ENCODE measurements at places on chromosomes 7 and 10.

DNA sequence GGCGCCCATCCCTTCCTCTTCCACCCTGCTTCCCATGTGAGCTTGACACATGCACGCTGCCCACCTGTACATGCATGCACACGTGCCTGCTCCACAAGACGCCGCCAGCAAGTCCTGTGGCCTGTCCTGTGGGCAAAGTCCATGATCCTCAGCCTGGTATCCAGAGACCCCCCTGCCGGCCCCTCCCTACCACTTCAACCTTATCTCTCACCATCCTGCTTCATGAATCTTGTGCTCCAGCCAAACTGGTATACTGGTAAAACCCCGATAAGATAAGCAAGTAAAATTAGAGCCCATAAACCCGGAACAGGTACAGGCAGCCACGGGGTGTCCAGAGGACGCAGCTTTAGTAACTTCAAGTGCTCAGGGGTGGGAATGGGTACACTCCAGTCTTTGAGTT is 11.8 kb upstream of the TBXAS1 start:
- no peak for DNase-seq

DNA sequence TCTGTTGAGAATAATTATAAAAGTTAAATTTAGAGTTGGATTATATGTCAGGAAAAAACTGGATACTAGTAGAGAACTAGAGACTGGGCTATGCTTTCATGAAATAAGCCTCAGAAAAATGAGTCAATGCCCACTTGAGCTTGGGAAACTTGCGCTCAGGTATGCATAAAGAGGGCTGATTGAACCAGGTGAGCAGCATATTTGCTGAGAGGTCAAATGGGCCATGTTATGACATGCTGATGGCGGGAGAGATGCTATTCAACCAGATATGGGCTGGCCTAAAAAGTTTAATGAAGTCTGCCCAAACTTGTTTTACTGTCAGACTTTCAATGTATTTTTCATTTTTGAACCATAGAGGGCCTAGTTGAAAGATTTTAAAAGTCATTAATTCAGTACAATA is 837.6 kb upstream of the GHITM start:
- DNase-seq: no peak

DNA sequence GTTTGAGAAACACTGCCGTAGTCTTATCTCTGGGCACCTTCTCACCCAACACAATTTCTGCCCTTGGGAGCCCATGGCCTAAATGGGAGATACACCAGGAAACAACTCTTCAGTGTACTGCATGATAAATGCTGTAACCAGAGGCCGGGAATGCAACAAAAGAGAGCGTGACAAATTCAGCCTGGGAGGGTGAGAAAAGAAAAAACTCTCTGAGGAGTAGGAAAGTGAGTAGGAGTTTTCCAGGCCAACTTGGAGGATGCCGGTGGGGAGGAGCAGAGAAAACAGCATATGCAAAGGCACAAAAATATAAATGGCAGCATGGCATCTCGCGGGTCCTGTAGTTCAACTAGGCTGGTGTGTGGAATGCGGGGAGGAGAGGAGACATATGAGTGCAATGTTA is 624.5 kb downstream of the PARD3 start:
- no peak for DNase-seq

- DNase-seq: no peak
Observed at GRCh38 chr10:114408112-114408967, 4.0 kb upstream of the AFAP1L2 start.

- no peak for DNase-seq
Observed at GRCh38 chr7:98175260-98175940, 35.8 kb upstream of the BHLHA15 start.

- DNase-seq: no peak
Observed at GRCh38 chr7:122402235-122402634, 97.7 kb upstream of the FEZF1 start.

DNA sequence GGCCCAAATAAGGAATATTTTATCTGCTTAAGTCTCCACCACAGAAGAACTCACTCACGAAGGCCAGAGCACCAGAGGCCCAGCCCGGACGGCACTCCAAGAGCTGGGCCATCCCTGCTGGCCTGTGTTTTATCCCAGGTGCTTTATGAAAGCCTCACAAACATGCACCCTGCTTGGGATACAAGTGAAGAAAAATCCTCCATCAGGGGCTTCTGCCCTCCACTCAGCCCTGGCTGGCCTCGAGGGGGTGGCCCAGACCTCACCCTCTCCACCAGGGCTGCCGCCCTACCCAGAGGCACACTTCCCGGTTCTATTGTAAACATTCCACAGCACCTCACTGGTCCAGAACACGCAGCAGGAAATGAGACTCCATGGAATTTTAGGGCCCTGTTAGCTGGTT is 19.8 kb upstream of the DNAAF5 start:
- no peak for DNase-seq

- no peak for DNase-seq
Observed at GRCh38 chr7:139598642-139599041, 75.2 kb downstream of the CLEC2L start.

DNA sequence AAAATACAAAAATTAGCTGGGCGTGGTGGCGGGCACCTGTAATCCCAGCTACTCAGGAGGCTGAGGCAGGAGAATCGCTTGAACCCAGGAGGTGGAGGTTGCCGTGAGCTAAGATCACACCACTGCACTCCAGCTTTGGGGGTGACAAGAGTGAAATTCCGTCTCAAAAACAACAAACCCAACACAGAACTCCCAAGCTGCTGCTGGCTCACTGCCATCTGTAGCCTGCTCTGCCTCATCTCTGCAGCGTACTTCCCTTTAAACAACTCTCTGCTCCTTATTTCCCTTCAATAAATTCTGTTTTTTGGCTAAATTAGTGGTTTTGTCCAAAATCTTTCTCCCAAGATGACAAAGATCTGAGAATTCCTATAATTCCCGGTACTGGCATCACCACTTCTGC is 189.2 kb upstream of the GALNT17 start:
- no peak for DNase-seq

- no peak for DNase-seq
Observed at GRCh38 chr10:132392811-132393694, 3.9 kb upstream of the PWWP2B start.

DNA sequence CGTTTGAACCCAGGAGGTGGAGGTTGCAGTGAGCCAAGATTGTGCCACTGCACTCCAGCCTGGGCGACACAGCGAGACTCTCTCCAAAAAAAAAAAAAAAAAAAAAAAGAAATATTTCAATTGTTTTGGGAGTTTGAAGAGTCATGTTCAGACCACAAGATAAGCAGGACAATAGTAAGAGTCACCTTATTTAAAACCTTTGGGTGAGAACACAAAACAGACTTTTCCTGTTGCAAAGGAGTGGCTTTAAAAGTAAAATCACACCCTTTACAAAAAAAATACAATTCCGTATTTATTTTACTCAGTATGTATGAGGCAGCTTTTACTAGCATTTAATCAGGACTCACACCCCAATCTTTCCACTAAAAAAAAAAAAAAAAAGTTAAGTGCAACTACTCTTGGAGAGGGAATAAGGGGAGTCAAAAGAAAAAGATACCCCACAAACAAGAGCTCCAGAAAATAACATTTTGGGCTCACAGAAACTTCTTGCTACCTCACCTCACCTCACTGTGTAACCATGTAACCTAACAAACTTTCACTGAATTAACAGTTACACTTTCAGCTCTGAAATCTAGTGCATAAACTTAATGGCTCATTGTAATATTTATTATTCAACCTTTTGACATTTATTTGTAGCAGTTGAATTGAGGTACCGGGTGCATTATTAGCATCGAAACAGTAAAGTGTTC is 11.2 kb downstream of the SKIDA1 start:
- no peak for DNase-seq

GRCh38 chr7:19249281-19249680 is 104.1 kb upstream of the FERD3L start:
- no peak for DNase-seq

DNA sequence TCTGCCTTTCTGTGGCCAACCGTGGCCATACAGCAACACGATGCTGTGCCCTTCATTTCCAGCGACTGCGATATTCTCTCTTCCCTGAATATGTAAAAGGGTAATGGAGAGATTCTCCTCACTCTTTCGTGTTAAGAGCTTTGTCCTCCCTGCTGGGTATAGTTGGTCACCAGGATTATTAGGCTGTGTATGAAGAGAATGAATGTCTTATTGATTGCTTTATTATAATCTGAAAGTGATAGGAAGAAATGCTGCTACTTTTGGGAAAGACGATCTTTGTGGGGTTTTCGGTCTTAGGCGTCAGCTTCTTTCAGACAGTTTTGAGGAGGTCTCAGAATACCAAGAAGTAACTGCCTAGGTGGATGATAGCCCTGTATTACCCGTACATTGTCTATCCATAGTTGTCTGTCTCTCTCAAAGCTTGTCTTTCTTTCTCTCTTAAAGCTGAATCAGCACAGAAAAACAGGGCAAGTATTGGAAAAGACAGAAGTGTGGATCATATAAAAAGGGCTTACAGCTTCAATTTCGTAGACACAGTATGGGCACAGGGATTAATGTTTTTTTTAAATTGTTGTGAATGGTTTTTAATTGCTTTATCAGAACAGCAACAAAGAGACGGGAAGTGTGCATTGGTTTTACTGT is 1.2 kb downstream of the AHCYL2 start:
- DNase-seq: no peak

GRCh38 chr7:37552030-37552429 is 103.4 kb upstream of the ELMO1 start:
- no peak for DNase-seq

GRCh38 chr10:22737587-22737986 is 23.2 kb upstream of the PIP4K2A start:
- no peak for DNase-seq

- DNase-seq: no peak
Observed at GRCh38 chr10:44908066-44908749, 2.9 kb upstream of the TMEM72 start.

GRCh38 chr10:88408096-88408495 is 175.0 kb downstream of the RNLS start:
- no peak for DNase-seq

DNA sequence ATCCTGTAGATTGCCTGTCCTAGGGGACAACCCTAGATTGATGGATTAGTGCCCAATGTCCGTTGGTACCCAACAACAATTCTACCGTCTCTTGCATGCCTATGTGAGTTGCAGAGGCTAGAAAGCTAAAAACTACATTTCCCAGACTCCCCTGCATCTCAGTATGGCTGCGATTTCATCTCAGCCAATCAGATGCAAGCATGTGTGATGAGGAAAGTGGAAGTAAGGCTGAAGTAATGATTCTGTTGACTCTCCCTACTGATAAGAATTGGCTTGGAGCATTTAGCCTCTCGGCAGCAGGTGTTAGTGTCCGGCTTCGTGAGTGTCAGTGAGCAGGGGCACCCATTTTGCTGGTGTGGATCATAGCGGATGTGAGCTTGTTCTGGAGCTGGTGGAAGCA is 171.9 kb downstream of the FGFR2 start:
- no peak for DNase-seq

DNA sequence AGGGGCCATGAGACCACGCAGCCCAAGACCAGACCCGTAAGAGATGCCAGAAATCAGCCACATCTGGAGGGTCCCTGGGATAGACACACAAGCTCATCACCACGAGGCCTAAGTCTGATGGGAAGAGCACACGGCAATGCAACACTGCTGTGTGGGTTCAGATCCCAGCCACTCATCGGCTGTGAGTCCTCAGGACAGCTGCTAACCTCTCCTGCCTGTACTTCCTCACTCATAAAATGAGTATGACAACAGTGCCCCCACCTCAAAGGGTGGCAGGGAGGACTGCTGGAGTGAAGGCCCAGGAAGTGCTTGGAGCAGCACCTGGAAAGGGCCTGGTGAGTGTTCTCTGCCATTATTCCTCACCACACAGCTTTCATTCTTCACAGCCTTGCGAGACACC is 60.9 kb downstream of the MAD1L1 start:
- DNase-seq: no peak

- DNase-seq: no peak
Observed at GRCh38 chr10:74011770-74012169, 13.9 kb downstream of the VCL start.

- DNase-seq: no peak
Observed at GRCh38 chr7:29234438-29234837, 39.9 kb downstream of the CHN2 start.

DNA sequence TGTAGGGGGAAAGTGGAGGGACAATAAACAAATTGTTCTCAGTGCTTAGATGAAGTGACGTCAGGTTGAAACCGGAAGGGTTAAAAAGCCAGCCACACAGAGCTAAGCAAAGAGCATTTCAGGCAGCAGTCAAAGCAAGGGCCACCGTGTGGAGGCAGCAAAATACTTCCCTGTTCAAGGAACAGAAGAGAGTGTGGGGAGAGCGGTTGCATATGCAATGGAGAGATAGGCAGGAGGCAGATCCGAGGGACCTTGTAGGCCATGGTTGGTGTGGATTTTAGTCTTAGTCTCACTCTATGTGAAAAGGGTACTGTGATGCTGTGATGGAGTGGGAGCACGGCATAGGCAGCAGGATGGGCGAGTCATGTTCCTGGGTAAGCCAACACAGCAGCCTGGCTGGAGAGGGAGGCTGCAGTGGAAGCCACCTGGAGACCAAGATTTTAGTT is 3.8 kb upstream of the STN1 start:
- DNase-seq: no peak

DNA sequence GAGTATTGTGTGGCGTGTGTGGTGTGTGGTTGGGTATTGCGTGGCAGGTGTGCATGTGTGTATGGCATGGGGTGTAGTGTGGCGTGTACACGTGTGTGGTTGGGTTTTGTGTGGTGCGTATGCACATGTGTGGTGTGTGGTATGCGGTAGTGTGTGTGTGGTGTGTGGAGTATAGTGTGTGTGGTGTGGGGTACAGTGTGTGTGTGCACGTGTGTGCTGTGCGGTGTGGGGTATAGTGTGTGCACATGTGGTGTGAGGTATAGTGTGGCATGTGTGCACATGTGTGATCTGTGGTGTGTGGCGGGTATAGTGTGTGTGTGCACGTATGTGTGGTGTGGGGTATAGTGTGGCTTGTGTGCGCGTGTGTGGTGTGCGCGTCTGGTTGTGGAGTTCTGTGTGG is 20.9 kb upstream of the UTF1 start:
- no peak for DNase-seq

DNA sequence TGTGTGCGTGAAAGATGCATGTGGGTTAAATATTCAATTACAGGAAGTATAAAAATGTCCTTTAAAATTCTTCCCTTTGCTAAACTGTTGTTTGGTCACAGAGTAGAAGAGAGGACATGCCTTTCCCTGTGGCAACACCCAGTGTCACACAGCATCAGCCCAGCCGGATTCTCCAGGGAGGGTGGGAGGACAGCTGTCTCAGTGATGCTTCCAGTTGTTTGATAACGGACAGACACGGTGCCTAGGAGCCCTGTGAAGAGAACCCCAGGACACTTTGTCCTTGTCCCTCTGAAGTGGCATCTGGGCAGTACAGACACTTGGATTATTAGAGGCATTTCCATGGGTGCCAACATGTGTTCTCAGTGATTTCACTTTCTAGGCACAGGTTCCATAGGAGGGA is 306.6 kb upstream of the LRGUK start:
- no peak for DNase-seq

GRCh38 chr10:117936566-117936965 is 110.2 kb downstream of the RAB11FIP2 start:
- DNase-seq: no peak

GRCh38 chr7:75649462-75649861 is 89.3 kb downstream of the HIP1 start:
- no peak for DNase-seq

- DNase-seq: no peak
Observed at GRCh38 chr7:18558503-18558902, 63.0 kb downstream of the HDAC9 start.

GRCh38 chr10:97498841-97499560 is at the start of gene UBTD1:
UBTD1 (plus strand) TSS chr10:97498924; CDS start chr10:97499204, 280 bp downstream.
- peak; percentile 11 for DNase-seq
